ENCODE measurements at places on chromosomes 2 and 18.

DNA sequence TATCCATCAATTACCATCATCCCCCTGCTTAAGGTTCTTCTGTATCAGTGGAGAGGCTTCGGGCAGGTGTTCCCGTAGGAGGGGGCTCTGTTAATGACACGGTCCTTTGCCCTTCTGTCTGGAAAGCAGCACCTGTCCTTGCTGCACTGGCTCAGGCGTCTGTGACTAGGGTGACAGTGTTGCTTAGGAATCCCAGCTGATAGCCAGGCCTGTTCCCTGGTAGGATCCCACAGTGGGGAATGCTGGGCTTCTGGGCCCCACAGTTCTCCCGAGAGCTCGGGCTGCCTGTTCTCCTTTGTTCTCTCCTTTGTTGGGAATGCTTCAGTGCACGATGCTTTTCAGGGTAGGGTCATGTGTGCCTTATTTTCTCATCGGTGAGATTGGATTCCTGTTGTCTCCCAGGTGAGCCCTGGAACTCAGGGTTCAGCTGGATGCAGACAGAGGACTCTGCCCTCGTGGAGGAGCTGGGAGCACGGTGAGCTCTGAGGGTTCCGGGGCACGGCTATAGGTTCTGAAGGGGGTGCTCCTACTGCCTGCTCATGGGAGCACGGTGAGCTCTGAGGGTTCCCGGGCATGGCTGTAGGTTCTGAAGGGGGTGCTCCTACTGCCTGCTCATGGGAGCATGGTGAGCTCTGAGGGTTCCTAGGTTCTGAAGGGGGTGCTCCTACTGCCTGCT lies 9.6 kb downstream of the SNTG2 start:
- peak; percentile 75 for DNase-seq

DNA sequence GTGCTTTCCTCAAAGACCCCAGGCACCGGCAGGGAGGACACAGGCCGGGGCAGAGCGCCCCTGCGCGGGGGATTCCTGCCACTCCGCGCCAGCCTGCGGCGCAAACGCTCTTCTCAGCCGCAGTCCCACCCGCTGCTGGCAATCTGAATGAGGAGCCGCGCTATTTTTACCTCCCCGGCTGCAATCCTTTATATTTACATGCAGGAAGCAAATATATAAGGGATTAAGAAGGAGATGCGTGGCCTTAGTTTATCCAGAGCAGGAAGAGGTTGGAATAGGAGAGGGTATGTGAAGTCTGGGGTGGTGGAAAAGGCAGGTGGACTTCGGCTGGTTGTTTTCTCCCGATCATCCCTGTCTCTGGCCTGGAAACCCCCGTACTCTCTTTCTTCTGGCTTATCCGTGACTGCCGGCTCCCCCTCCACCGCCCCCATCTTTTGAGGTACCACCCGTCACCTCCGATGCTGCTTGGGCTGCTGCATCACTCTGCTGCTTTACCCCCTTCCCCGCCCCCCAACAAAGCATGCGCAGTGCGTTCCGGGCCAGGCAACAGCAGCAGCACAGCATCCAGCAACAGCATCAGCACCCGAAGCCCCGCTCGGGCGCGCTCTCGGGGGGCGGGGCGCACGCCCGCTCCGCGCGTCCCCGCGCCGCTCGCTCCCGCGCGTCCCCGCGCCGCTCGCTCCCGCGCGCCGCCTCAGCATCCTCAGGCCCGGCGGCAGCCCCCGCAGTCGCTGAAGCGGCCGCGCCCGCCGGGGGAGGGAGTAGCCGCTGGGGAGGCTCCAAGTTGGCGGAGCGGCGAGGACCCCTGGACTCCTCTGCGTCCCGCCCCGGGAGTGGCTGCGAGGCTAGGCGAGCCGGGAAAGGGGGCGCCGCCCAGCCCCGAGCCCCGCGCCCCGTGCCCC lies at the start of gene ADAM23:
Gene ADAM23 (plus strand): TSS at position 700 of the 902 bp plus-strand sequence. CDS start 335 bp downstream, outside the sequence.
- DNase-seq, result no peak

GRCh38 chr18:6396276-6396675 lies 18.4 kb downstream of the L3MBTL4 start:
- no peak for DNase-seq

DNA sequence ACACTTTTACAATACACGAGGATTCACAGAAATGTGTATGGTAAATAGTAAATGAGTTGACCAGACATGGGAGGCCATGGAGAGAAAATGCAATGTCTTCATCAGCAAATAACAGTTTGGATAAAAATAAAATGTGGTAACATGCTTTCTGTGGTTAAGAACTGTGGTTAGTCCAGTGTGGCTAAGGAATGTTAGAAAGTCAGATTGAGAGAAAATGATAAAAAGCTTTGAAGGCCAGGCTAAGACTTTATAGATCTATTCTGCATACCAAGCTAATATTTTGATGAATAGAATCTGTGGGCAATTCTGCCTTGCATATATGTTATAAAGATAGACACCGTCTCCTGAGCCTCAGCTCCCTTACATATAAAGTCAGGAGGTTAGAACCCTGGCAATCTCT lies 215.9 kb downstream of the SOX11 start:
- no peak for DNase-seq

- no peak for DNase-seq
Observed at GRCh38 chr2:176917-177316, 86.9 kb downstream of the SH3YL1 start.

DNA sequence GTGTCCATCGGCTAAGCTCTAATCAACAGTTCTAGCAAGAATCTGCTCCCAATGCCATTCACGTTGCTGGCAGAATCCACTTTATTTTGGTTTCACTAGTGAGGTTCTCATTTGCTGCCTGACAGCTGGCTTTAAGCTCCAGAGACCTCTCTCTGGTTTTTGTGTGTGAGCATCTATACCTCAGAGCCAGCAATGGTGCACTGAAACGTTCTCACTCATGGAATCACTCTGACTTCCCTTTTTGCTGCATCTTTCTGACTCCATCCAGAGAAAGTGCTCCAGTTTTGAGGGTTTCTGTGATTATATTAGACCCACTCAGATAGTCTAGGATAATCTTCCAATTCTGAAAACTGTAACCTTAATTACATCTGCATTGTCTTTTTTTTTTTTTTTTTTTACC lies 596.6 kb downstream of the RNF144A start:
- no peak for DNase-seq

DNA sequence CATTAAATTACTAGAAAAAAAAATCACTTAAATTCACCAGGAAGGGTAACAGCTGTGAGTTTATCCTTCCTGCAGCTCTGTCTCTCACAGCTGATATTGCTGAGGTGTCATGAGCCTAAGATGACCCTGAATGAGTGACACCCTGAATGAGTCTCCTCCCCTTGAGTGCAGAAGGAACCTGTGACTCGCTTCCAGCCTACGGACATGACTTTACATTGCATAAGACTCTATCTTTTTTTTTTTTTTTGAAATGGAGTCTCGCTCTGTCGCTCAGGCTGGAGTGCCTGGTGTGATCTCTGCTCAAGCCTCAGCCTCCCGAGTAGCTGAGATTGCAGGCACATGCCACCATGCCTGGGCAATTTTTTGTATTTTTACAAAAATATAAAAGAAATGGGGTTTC lies 14.1 kb downstream of the MRO start:
- no peak for DNase-seq

- DNase-seq, result no peak
Observed at GRCh38 chr2:83006961-83007360, 1452.1 kb downstream of the SUCLG1 start.

DNA sequence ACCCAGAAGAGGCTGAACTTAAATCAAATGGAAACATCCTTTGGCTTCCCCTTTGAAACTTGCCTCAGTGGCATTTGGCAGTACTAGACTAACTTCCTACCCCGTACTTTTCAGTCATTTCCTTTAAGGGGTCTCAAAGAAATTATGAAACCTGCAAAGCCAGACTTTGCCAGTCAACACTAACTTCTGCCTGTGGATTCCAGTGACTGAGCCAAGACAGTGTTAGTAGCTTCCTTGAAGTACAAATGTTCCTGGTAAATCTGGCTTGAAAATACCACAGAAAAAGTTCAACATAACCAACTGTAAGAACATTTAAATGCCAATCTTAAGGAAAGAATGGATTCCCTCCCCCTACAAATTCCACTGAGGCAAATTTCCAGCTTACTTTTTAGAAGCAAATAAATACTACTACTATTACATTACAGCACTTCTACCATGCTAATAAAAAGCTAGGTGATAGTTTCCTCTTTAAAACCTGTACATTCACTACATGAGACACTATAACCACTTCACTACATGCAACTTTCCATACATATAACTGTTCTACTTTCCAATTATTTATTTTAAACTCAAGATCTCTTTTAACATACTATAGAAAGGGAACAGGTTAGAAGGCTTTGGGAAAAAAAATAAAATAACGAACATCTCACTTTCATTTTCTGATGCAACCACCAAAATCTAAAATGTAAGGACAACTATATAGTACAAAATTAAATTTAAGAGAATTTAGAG lies 2.4 kb downstream of the PELI1 start:
- DNase-seq, result no peak

DNA sequence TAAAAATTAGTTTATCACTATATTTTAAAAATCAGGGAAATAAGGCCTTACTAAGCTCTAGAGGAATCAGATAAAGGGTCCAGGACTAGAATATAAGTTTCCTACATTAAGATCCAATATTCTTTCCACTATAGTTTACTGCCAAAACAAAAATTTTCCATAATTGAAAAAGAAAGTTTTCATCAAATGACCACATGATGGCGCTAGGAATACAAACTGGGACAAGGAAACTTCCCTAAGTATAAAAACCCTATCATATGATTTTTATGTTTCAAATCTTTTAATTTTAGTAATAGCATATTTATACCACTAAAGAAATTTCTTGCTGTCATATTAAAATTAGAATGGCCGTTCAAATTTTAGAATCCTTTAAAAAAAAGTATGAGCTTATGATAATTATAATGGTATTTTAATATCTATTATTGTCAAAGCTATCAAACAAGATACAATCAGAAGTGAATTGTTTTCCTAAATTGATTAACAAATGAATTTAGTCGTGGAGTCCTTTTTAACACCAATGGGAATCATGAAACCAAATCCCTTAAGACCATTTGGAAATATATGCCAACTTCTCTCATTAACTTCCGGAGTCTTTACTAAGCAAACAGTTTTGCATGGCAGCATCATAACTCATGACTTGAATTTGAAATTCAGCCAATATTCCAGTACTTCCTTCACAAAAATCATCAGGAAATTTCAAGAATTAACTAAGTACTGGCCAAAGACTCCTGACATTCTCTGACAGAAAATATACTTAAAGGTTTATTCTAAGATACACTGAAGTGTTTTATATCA lies 70.3 kb downstream of the SCN1A start:
- no peak for DNase-seq
